ENCODE measurements at places on chromosomes 6 and 20.
A peak's percentile ranks its signal among the peaks of the same experiment; 100 is the strongest.

DNA sequence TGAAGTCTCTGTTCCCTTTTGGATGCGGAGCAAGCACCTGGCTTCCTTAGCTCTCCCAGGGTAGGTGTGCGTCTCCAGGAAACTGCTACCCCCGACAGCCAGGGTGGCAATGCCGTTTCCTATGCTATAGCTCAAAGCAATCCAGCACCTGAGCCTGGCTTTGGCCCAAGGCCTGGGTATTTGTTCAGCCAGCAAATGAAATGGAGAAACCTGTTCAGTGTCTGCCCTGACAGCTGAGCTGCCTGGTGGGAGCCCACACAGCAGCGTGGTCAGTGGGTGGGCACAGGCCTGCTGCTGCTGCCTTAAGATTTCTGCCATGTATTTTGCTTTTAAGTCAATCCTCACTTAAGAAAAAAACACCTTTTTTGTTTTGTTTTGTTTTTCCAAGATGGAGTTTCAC is 13.7 kb downstream of the SPATA2 start:
- no peak for DNase-seq

GRCh38 chr6:51618563-51618962 is 468.9 kb downstream of the PKHD1 start:
- DNase-seq: no peak

DNA sequence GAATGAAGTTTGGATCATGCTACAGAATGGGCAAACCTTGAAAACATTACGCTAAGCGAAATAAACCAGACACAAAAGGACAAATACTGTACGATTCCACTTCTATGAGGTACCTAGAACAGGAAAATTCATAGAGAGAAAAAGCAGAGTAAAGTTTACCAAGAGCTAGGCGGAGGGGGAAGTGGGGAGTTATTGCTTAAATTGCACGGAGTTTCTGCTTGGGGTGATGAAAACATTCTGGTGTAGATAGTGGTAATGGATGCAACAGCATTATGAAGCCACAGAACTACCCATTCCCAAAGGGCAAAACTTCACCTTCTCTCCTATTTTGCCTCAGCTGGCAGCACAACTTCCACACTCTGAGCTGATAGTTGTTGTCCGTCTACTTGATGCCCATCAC is 6.4 kb upstream of the PDYN start:
- DNase-seq: no peak

- no peak for DNase-seq
Measured at GRCh38 chr6:113676968-113677367, 180.2 kb upstream of the MARCKS start.

GRCh38 chr6:24620637-24621036 is 25.4 kb downstream of the KIAA0319 start:
- no peak for DNase-seq

GRCh38 chr20:62557462-62557861 is 81.7 kb upstream of the GATA5 start:
- no peak for DNase-seq

DNA sequence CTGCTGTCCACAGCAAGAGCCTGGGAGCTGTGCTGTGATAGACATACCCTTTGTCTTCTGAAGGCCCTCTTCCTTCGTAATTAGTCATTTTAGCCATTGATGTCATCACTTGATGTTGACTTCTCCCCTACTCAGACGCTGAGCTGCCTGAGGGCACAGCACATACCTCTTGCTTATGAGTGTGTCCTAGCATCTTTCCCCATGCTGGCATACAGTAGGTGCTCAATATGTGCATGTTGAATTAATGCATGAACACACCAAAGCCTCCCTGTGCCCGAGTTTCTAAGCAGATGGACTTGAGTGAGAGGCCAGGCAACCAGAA is 35.8 kb upstream of the FAM83D start:
- no peak for DNase-seq

DNA sequence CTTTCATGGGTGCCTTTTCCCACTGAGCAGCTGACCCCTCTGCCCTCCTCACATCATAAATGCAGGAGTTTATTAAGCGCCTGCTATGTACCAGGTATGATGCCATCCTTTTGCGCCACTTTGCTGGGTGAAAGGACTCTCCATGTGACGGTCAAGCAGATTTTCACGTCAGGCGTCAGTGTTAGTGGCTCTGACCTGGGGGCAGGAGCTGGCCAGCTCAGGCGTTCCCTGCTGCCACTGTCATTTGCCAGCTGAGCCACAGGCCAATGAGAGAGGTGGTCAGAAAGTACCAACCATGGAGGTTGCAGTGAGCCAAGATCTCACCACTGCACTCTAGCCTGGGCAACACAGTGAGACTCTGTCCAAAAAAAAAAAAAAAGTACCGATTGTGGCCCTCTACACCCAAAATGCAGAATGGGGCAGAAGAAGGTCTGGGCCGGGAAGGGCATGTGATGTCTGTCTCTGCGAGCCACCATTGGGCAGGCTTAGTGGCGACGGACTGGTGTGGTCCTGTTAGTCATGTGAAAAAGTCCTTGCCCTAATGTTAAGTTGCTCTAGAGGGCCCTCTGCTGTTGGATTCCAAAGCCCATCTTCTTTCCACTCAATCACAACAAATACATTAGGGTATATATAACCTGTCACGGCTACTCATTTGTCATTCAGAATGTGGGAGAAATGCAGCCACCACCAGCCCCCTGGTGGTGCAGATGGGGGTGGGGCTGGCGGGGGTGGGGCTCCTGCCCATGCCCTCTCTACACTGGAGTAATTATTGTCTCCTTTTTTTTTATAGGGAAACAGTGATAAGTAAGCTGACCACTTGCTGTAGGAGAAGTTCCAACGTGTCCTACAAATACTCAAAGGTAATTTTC is 18.4 kb upstream of the SLC22A1 start:
- DNase-seq: no peak

GRCh38 chr6:44076356-44077213 is 50.7 kb downstream of the MRPL14 start:
- DNase-seq: no peak

GRCh38 chr20:47038566-47039560 is 144.2 kb downstream of the EYA2 start:
- DNase-seq: no peak

DNA sequence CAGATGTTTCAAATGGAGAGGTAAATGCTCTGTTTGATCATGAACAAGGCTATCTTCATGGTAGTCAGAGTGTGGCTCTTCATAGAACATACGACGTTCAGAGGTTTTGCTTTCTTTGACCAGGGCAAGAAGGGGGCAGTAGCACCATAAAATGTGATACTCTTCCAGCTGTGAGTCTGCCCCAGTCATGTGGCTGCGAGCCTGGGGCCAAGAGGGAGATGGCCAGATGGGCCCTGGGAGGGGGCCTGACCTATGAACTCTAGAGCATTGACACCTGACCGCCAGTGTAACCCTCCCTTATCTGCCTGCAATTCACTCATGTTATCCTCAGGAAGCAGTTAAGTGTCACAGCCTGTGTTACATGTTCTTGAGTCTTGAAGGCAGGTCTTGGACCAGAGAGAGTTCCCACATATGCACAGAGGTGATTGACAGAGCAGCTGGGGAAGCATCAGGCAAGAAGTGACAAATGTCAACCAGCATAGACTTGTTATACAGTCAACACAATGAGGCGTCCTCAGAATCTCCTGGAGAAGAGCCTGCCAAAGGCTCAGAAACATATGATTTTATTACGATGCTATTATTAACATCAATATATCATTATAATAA is 55.0 kb downstream of the SCML4 start:
- DNase-seq: no peak

GRCh38 chr20:50323209-50323608 is 132.6 kb downstream of the CEBPB start:
- no peak for DNase-seq

GRCh38 chr6:51398793-51399192 is 580.1 kb downstream of the TFAP2B start:
- no peak for DNase-seq

- DNase-seq: no peak
Measured at GRCh38 chr6:106025655-106026054, 60.5 kb upstream of the PRDM1 start.

- DNase-seq: no peak
Measured at GRCh38 chr6:157885876-157886275, 62.8 kb downstream of the SNX9 start.

- DNase-seq: no peak
Measured at GRCh38 chr20:56865055-56865454, 235.9 kb downstream of the TFAP2C start.

DNA sequence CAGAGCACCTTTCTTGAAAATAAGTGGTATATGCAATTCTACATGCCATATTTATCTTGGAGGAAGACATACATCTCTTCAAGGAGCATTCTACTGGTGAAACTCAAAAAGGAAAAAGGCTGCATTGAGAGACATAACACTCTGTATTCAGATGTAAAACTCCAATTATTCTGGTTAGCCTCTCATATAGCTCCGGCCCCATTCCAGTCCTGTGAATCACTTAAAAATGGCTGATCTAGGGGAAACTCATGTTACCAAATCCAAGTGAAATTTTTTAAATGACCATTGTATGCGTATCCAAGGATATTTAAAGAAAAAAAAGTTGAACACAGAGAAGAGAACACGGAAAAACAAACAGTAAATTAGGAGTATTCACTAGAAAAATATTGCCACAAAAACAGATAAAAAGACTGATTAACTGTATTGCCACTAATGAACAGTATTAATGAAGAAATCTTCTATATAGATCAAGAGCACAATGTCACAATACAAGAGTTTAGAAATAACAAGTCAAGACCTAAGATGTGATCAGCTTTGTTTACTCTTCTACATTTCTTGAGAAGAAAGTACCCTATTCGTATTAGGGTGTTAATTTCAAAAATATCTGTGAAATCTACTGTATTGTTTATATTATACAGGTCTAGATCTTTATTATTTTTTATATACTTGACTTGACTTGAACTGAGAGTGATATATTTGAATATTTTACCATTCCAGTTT is 124.5 kb upstream of the GJE1 start:
- no peak for DNase-seq

DNA sequence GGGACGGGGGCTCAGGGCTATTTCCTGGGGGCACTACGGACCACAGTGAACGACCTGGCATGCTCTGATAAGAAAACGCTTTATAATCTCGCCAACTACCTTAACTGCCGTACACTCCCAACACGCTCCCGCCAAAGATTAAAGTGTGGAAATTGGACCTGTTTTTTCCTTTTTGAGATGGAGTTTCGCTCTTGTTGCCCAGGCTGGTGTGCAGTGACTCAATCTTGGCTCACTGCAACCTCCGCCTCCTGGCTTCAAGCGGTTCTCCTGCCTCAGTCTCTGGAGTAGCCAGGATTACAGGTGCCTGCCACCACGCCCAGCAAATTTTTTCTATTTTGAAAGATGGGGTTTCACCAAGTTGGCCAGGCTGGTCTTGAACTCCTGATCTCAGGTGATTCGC is 346 bp upstream of the SLC44A4 start:
- DNase-seq: no peak

DNA sequence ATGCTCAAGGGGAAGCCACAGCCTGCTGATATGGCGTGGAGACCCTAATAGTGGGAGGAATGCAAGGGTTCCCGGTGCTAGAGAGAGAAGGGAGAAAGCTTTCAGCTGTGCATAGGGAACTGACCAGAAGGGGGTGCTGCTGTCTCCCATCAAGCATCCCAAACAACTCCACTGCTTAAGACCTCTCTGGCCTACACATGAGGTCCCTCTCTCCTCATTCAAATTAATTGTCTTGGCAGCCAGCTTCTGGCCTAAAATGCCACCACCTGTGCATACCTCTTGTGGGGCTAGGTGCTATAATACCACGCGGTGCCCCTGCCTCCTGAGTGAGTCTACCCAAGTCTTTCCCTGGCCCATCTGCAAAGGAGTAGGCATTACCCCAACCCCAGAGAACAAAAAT is 14.5 kb downstream of the ADISSP start:
- DNase-seq: peak; percentile 91

- DNase-seq: no peak
Measured at GRCh38 chr20:56369179-56369578, 10.4 kb downstream of the FAM210B start.

DNA sequence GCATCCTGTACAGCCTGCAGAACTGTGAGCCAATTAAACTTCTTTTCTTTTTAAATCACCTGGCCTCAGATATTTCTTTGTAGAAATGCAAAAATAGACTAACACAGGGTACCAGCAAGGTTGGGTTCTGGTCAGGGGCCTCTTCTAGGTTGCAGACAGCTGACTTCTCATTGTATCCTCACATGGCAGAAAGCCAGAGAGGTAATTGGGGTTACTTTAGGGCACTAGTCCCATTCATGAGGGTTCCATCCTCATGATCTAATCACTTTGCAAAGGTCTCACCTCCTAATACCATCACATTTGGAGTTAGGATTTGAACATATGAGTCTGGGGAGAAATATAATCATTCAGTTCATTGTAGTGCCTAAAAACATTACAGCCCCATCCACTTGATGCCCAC is 101.5 kb downstream of the LCA5 start:
- DNase-seq: no peak

- no peak for DNase-seq
Measured at GRCh38 chr6:139367810-139368351, 6.6 kb downstream of the CITED2 start.

- no peak for DNase-seq
Measured at GRCh38 chr6:135600086-135600702, 102.7 kb upstream of the AHI1 start.

DNA sequence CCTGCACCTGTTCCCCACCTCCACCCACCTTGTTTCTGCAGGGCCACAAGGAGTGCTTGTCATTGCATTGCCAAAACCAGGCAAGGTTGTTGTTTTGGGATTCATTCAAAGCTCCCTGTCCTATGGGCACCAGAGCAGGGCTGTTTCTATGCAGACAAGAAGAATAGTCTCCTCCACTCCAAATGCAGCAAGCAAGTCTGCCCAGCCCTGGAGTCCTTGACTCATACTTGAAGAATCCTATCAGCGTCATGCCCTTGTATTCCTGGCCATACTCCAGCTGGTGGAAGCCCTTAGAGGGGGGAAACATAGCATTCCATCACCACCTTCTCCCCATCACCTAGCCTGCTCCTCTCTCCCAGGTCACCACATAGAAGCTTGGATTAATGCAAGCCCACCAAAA is 145.3 kb upstream of the ECI2 start:
- no peak for DNase-seq

DNA sequence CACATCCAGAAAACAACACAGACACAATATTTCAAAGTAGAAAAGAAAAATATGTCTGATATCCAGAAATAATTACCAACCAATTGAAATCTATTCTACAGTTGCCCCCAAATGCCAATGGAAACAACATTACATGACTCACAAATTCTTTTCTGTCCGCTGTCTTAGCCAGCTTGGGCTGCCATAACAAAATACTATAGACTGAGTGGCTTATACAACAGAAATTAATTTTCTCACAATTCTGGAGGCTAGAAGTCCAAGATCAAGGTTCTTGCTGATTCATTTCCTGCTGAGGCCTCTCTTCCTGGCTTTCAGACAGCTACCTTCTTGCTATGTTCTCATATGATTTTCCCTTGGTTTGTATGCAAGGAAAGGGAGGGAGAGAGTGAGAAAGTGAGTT is 698.1 kb downstream of the DHX35 start:
- no peak for DNase-seq

Measured in GM19239 (cell line).